ENCODE measurements at places on chromosomes 2 and 18. TPM values are rescaled to one million over a fixed set of nuclear protein-coding genes. Genes with fewer than 3 reads are reported as not detected.

The PRSS56 gene
- not detected for total RNA-seq

DNA sequence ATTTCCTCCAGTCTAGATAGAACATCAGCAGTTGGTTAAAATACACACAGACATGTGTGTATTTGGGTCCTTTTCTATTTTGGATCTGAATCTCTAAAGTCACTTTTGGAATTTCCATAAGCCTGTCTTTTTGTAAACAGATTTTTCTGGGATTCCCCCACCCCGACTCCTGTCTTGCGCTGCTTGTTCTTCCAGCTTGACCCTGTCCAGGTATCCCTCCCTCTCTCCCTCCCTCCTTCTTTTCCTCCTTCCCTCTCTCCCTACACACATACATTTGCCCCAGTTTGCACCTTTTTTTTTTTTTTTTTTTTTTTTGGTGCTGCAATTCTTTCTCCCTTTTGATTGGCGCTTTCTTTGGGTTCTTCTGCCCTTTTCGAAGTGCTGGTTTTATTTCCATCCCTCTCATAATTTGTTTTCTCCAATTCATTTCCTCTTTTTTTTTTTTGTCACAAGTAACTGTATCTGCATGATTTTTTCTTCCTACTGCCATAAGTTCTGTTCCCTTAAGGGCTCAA, 114.8 kb upstream of the SERTAD2 start:
- peaks cover 7% of the 10 kb centered on the region for H3K4me1 ChIP-seq
- no peak for DNase-seq
- H3K27me3 ChIP-seq = no peaks in the 10 kb centered on the region
- H3K36me3 ChIP-seq = no peaks in the 10 kb centered on the region

- no peak overlapping the region for H3K4me3 ChIP-seq
- H3K36me3 ChIP-seq = no peaks in the 10 kb centered on the region
- no peaks in the 10 kb centered on the region for H3K27me3 ChIP-seq
- no peak for DNase-seq
- H3K4me1 ChIP-seq = no peaks in the 10 kb centered on the region
Observed at GRCh38 chr2:105076121-105076520, 38.3 kb downstream of the MRPS9 start.

The CIB4 gene
- total RNA-seq = not detected

DNA sequence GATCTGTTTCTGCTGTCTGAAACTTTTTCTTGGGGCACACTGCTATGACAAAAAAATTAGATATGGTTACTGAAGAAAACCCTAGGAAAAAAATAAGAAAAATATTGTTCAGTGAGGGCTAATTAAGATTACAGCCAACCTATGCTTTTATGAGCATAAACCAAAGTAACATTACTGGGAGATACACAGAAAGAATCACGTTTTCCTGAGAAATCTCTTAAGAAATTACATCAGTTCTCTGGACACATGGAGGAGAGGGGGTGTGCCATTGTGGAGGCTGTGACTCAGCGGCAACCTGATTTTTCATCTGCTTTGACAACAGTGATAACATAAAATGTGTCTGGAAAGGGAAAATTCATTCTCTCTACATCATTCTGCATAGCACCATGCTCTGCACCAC, 13.4 kb upstream of the NMI start:
- no peak for DNase-seq
- H3K4me3 ChIP-seq = no peak overlapping the region
- no peaks in the 10 kb centered on the region for H3K36me3 ChIP-seq
- no peaks in the 10 kb centered on the region for H3K4me1 ChIP-seq
